CD8-positive, alpha-beta memory T cell (primary cell): ENCODE measurements at places on chromosomes 13 and 19. TPM values are rescaled to one million over a fixed set of nuclear protein-coding genes. Genes with fewer than 3 reads are reported as not detected.

- H3K27ac ChIP-seq = no peak overlapping the region
- no peak overlapping the region for H3K4me3 ChIP-seq
- DNase-seq = no peak
These were observed 17.4 kb downstream of the VASP start for GRCh38 chr19:45524575-45525129.

DNA sequence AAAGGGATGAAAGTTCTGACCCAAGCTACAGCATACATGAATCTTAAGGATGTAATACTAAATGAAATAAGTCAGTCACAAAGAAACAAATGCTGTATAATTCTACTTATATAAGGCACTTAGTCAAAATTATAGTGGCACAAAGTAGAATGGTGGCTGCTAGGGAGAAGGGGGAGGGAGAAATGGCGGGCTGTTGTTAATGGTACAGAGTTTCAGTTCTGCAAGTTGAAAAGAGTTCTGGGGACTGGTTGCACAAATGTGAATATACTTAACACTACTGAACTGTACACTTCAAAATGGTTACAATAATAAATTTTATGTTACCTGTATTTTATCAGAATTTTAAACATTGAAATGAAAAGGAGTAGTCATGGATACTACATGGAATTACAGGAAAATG lies 48.9 kb upstream of the CLDN10 start:
- no peaks in the 10 kb centered on the region for H3K4me1 ChIP-seq
- no peaks in the 10 kb centered on the region for H3K36me3 ChIP-seq
- H3K27ac ChIP-seq = no peak overlapping the region
- no peak overlapping the region for H3K4me3 ChIP-seq
- H3K27me3 ChIP-seq = no peaks in the 10 kb centered on the region

DNA sequence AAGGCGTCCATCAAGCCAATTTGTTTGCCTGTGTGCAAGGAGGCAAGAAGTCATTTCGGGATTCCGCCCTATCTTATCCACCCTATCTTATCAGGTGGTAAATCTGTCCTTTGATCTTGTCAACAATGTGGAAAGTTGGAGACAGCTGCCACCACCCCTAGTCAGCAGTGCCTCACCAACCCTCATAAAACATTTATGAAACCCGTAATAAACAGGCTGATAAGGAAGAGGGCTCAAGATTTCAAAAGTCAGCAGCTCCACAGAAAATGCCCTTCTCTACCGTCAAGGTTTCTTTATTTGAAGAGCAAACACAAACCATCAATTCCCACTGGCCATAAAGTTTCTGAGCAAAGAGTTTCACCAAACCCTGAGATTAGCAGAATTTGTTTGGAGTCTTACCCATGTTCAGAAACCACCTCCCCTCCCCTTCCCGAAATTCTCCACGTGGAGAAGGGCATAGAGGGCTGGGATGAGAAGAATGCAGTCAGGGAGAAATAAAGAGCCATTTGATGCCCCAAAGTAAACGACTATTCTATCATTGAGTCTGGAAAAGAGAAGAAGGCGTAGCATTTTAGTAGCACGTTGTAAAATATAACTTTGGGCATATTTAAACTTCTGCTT lies 196.0 kb upstream of the GPR12 start:
- no peak overlapping the region for H3K4me3 ChIP-seq
- H3K27ac ChIP-seq = no peak overlapping the region

- H3K36me3 ChIP-seq = no peaks in the 10 kb centered on the region
- H3K27ac ChIP-seq = no peak overlapping the region
- DNase-seq = no peak
- H3K27me3 ChIP-seq = no peaks in the 10 kb centered on the region
These were observed 45.4 kb upstream of the MIR17HG start for GRCh38 chr13:91302111-91302510.

DNA sequence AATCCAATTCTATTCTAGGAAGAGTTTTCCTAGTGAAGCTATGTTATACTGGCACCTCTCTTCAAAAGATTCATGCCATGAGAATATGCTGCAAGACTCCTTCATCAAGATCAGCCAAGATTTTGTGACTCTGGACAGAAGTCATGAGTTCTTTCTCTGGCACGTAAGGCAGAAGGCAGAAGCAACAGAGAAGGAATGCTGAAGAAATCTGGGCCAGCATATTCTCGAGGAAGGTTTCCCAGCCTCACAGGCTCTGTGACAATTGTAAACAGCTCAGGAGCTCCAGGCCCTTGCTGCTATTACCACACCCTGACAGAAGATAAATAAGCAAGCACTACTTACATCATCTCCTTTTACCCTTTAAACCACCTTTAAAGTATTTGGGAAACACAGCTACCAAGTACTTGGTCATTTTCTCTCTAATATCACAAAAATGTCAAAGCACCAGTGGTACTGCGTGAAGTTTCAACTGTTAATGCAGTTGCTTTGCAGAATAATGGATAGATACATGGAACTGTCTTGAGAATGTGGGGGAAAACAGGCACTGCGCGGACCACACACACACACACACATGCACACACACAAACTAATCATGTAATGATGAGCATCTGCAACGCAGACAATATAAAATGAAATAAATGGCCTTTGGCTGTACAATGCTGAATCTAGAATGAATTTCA lies 55.4 kb downstream of the INTS6 start:
- H3K4me3 ChIP-seq = no peak overlapping the region
- no peak overlapping the region for H3K27ac ChIP-seq
- H3K27me3 ChIP-seq = no peaks in the 10 kb centered on the region

DNA sequence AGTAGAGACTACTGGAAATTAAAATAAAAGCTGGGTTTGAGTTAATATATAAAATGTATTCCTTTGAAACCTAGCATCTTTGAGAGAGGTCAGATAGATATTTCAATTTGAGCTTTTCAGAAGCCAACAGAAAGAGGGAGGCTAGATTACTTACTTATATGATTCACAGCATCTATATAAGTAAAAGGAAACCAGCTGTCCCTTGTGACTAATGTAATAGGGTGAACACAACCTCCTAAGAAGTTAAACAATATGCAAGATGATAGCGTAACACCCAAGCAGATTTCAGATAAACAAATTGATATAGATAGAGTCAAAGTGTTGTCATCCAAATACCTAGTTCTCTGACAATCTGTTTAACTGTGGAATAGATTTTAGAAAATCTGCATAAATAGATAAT lies 393.5 kb upstream of the GPC6 start:
- H3K36me3 ChIP-seq = no peaks in the 10 kb centered on the region
- H3K4me1 ChIP-seq = no peaks in the 10 kb centered on the region
- no peak overlapping the region for H3K27ac ChIP-seq

GRCh38 chr19:40217027-40217810 lies 965 bp downstream of the TTC9B start:
- no peaks in the 10 kb centered on the region for H3K4me1 ChIP-seq
- no peaks in the 10 kb centered on the region for H3K36me3 ChIP-seq
- peaks cover 23% of the 10 kb centered on the region for H3K27me3 ChIP-seq
- no peak for DNase-seq
- no peak overlapping the region for H3K4me3 ChIP-seq

DNA sequence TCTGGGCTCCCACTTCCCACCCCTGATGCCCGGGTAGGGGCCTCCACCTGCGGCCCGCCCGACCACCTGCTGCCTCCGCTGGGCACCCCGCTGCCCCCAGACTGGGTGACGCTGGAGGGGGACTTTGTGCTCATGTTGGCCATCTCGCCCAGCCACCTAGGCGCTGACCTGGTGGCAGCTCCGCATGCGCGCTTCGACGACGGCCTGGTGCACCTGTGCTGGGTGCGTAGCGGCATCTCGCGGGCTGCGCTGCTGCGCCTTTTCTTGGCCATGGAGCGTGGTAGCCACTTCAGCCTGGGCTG lies 7.9 kb downstream of the DBP start:
- H3K27me3 ChIP-seq = no peaks in the 10 kb centered on the region
- H3K36me3 ChIP-seq = peaks cover 30% of the 10 kb centered on the region
- peaks cover 19% of the 10 kb centered on the region for H3K4me1 ChIP-seq
- no peak overlapping the region for H3K27ac ChIP-seq

- H3K4me3 ChIP-seq = no peak overlapping the region
- no peak for DNase-seq
- H3K27ac ChIP-seq = no peak overlapping the region
- no peaks in the 10 kb centered on the region for H3K36me3 ChIP-seq
- H3K27me3 ChIP-seq = no peaks in the 10 kb centered on the region
These were observed 172.8 kb downstream of the KATNAL1 start for GRCh38 chr13:30134578-30134977.

DNA sequence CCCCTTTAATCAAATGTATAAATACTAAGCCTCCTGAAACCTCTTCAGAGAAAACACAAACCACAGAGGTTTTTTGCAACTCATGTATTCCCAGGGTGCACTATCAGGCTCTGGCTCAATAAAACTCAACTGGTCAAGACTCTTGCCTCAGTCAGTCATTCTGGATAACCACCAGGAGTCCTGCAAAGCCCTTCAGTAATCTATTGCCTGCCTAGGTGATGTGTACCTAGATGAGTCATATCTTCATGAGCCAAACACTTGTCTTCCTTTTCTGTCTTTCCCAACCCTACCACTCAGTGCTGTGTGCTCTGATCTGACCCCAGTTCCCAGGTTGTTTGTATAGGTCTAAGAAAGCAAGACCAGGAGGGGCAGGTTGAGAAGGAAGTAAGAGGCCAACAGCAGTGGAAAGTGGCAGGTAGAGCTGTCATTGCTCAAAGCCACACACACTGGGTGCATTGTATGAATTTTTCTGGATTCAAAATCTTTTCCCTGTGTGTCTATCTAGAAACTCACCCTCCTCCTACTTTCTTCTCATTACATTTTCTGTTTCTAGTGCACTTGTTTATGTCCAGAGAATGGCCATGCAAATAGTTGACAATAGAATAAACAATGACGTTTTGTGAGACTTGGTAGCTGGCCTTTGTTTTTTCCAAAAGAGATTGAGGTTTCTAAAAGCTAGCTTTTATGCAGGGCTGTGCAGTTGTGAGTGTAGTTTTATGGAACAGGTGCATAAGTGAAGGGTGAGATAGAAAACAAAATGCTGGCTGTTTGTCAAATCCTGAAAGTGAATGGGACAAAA lies 48.1 kb downstream of the PSG1 start:
- DNase-seq = no peak
- no peaks in the 10 kb centered on the region for H3K27me3 ChIP-seq
- H3K4me1 ChIP-seq = no peaks in the 10 kb centered on the region
- no peaks in the 10 kb centered on the region for H3K36me3 ChIP-seq
- H3K27ac ChIP-seq = no peak overlapping the region

GRCh38 chr19:55493645-55494171 lies 5.5 kb downstream of the SSC5D start:
- no peak overlapping the region for H3K27ac ChIP-seq
- no peaks in the 10 kb centered on the region for H3K36me3 ChIP-seq
- no peak for DNase-seq

DNA sequence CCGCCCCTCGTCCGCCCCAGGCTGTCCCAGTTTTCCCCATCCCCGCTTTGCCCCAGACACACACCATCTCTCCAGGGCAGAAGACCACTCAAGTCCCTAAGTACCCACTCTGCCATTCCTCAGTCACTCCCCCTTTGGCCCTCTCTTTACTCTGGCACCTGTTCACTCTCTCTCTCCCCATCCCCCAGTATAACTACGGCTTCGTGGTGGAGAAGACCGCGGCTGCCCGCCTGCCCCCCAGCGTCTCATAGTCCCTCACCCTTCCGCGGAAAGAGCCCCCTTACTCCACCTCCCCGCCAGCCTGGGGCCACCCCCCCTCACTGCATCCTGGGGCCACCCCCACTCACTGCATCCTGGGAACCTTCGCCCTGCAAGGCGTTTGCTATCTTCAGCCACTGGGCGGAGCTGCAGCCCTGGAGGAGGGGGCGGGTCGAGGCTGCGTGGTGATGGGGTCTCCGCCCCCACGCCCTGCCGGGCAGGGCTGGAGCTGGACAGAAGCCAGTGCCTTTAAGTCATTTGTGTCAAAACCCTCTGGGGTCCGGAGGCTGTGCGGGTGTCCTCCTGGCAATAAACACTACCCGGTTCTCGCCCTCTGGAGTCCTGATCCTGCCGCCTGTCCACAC lies 5.0 kb downstream of the MVB12A start:
- H3K4me1 ChIP-seq = peaks cover 8% of the 10 kb centered on the region
- no peak overlapping the region for H3K27ac ChIP-seq
- no peak overlapping the region for H3K4me3 ChIP-seq
- no peaks in the 10 kb centered on the region for H3K27me3 ChIP-seq
- no peaks in the 10 kb centered on the region for H3K36me3 ChIP-seq

The OR7D2 gene
- total RNA-seq = not detected

The NPAS1 gene
- 0.37 TPM for total RNA-seq

The HCST gene
- total RNA-seq = 53.4 TPM
